EL (cell line): ENCODE measurements at places on chromosomes 11 and 22.

GRCh38 chr11:118343981-118344515 is at the start of gene CD3G:
TSS of gene CD3G (plus strand) at chr11:118344344. CDS start at chr11:118344424, 80 bp downstream.
- no peak for DNase-seq

DNA sequence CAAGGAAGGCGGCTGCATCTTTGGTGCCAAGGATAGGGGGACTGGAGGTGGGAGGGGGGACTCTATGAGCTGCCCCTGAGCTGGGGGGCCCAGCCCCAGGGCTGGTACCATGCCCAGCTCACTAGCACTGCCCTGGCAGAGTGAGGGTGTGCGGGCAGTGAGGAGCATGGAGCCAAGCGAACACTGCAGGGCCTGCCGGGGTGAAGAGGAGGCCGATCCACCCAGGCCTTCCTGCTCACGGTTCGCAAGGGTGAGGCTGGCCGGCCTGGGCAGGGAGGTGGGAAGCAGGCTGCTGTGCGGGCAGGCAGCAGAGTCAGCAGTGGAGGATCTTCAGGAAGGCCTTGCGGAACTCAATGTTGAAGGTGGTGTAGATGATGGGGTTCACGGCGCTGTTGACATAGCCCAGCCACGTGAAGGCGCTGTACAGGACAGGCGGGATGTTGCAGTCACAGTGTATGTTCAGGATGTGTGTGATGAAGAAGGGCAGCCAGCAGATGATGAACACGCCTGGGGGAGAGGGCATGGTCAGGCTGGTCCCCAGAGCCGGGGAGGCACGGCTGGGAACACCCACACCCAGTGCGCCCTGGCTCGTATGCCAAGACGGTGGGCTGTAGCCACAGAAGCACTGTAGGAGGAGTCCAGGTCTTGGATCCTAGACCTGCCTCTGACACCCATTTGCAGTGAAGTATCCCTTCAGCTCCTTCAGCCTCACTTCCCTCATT is 23.0 kb downstream of the ANKK1 start:
- no peak for DNase-seq

- DNase-seq = no peak
Observed at GRCh38 chr11:122365610-122366360, 249.8 kb upstream of the BLID start.

GRCh38 chr11:43556612-43557375 is 123.7 kb upstream of the HSD17B12 start:
- DNase-seq = no peak

DNA sequence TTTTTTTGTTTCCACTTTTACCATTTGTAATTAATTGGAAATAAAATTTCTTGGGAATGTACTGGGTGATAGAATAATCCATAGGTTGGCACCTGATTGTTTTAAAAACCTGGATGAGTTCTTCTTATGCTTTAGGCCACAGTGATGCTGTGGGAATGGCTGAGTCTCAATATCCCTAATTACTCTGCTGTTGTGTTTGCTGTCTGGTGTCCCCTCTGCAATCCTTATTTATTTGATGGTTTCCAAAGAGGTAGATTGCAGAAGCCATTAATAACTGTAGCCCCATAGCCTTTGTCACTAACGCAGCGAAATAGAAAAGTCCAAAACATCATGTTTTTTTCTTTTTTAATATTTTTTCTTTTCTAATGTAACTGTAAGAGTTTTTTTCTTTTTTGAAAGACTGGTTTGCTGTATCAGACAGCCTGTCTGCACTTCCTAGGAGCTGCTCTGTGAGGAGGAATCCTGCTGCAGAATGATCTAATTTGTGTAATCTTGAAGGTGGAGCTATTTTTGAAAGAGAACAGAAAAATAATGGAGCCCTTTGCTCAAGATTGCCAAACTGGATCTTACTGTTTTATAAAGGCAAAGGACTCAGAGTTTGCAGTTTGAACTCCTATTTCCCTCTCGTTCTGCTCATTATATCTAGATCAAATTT is 14.9 kb downstream of the PACS1 start:
- DNase-seq = no peak

- peak; percentile 72 for DNase-seq
Observed at GRCh38 chr22:36757668-36758211, 18.2 kb downstream of the IFT27 start.

DNA sequence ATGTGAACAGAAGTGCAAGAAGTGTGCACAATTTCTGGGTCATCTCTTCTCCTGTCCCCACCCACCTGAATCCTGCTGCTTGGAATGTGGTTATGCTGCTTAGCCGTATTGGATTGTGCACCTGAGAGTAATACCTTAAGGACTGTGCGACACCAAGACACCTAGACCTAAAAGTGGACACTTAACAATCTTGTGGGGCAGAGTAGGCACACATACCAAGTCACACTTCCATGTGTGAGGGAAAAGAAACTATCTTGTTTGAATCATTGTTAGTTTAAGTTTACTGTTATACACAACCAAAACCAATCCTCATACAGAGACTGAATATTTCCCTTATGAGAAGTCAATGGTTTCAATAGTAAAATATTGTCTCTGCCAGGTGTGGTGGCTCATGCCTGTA is 93.7 kb downstream of the CCDC83 start:
- DNase-seq = no peak

- DNase-seq = peak; percentile 40
Observed at GRCh38 chr11:104254347-104254746, 90.4 kb upstream of the PDGFD start.

DNA sequence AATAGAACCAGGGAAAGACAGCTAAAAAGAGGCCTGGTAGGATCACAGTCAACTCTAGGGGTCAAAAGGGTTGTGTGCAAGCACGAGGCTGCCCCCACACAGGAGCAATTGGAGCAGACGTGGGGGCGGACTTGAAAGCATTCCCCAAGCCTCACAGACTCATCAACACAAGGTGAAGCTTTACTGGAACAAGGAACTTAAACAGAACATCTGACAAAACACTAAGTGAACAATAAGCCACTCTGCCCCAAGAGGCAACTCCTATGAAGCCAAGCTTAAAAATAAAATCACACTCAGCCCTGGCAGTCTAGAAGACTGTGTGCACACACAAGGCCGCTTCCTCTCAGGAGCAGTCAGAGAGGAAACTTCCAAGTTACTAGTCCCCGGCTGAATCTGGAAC is 32.2 kb upstream of the TEAD1 start:
- peak; percentile 29 for DNase-seq

- DNase-seq = no peak
Observed at GRCh38 chr11:60240662-60241061, 2.3 kb downstream of the MS4A4E start.

DNA sequence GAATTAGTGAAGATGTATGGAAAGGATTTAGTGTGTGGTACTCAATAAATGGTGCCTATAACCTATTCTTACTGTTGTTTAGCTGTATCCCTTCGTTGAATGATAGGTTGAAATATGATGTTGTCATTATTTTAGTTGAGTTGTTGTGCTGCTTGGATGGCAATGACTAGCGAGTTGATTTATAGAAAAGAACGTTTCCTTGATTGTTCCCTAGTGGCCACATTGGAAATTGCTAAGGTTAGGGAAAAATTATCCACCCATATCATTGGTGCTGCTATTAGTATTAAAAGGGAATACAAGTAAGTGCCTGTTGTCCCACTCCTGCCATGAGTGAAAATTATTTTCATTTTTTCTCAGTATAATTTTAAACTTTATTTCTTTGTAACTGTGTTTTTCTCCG is 14.5 kb downstream of the EMSY start:
- peak; percentile 5 for DNase-seq
